ENCODE measurements at places on chromosomes 6 and 20.

DNA sequence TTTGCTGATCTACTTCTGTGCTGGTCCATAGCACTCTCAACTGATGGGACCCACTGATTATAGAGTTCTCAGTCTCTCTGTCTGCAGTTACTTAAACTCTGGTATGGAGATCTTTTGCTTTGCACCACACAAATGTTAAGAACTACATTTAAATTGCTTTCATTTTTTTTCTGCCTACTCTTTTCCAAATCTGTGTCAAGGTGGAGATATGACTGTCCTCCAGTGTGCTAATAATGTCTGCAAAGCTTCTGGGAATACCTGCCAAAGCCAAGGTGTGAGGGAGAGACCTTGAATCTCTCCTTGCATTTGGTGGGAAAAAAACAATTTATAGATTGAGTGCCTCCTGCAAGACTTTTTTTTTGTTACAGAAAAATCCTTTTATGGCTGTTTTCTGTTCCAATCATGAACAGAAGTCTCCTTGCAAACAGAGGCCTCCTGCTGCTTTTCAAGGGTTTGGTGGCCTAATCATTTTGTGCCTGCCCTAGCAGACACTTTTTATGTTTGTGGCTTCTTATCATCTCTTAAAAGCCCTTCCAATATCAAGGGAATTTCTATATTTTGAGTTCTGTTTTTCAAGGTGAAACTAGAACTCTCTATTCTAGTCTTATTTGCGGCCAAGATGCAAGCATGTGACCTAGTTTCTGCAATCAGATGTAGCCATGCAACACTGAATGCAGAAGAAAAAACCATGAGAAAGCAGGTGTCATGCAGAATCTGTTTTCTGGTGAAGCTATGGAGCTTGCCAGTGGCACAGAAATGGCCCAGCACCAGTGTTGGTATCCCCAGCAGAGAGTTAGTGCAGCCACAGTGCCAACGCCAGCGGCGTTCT is 23.2 kb upstream of the AKIRIN2 start:
- H3K27ac ChIP-seq = no peak overlapping the region
- H3K36me3 ChIP-seq = no peaks in the 10 kb centered on the region
- DNase-seq = no peak
- no peaks in the 10 kb centered on the region for H3K27me3 ChIP-seq
- no peaks in the 10 kb centered on the region for H3K4me1 ChIP-seq

DNA sequence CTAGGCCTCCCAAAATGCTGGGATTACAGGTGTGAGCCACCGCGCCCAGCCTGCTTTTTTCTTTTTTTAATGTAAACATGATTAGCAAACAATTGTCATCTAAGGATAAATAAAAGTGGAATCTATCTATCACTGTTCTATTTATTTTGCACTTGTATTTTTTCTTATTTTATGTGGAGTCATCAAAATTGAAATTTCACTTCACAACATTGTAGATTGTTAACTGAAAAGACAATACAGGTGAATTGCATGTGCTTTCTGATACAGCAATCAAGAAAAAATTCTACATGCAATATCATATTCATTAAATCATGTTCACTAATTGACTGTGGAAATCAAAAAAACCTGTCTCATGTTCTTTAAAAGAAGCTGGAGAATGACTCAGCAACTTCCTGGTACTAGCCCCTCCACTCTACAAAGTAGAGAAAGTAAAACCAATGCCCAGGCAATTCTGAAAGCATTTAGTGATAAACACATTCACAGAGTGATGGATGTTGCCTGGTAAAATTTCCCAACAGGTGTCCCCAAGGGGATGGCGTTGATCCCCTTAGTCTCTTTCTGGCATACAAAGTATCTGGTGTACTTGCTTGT is 10.7 kb upstream of the RFX6 start:
- DNase-seq = no peak
- H3K27me3 ChIP-seq = no peaks in the 10 kb centered on the region
- H3K4me1 ChIP-seq = no peaks in the 10 kb centered on the region
- H3K4me3 ChIP-seq = no peak overlapping the region

GRCh38 chr20:17958373-17959256 is 10.0 kb downstream of the SNX5 start:
- no peak for DNase-seq
- H3K27ac ChIP-seq = peak overlapping the region; percentile 40
- no peaks in the 10 kb centered on the region for H3K4me1 ChIP-seq

DNA sequence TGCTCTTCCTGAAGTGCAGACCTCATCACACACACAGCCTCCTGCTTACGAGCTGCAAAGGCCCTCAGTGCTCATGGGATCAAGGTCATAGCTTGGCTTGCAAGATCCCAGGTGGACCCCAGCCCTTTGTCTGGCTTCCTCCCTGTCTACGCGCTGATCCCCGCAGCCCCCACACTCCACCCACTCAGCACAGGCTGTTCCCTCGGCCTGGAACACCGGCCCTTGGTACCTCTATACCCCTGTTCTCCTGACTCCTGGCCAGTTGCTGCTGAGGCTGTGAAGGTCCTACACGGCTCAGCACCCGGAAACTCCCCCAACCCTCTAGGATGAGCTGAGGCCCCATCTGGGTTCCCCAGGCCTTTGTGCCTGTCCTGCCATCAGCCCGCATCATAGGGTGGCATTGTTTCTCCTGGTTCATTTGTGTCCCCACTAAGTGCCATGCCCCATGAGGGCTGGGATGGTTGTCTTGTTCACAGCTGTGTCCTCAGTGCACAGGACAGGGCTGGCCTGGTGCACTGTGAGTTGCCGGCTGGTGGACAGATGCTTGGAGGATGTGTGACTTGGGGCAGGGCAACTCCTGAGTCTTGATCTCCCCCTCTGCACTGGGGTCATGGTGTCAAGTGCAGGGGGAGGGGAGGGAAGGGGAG is 57.0 kb downstream of the ADNP start:
- H3K27ac ChIP-seq = no peak overlapping the region
- no peaks in the 10 kb centered on the region for H3K36me3 ChIP-seq
- H3K4me3 ChIP-seq = no peak overlapping the region

DNA sequence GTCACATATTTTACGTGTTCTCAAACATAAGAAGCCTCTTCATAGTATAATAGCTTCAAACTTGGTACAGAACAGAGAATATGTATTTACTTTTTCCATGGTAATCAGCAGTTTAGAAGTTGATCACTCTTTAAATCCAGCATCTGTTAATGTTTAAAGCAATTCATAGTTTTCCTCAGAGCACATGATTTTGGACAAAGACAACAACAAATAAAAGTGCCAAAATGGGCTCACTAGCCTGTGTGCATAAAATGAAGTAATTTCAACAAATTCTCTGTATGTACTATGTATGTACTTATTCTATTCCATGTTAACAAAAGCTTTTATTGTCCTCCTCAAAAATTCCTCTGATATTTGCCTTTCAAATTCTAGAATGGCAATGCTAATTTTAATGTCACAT is 38.1 kb upstream of the UST start:
- no peaks in the 10 kb centered on the region for H3K36me3 ChIP-seq
- no peak overlapping the region for H3K27ac ChIP-seq
- no peak for DNase-seq
- H3K27me3 ChIP-seq = no peaks in the 10 kb centered on the region
- no peaks in the 10 kb centered on the region for H3K4me1 ChIP-seq

DNA sequence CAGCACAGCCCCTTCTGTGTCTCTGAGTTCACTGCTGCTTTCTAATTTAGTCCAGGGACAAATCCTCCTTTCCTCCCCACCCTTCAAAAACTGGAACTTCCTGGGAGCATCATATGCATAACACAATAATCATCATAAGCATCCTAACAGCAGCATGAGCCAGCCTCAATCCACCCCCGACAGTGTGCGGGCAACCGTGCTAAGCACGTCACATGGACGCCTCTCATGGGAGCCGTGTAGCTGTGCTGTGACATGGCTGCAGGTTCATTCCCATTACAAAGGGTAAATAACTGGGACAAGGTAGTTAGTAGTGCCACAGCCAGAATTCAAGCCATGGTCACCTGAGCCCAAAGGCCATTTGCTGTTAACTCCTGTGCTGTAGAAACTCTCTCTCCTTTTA is 24.5 kb upstream of the ULBP3 start:
- DNase-seq = no peak
- H3K36me3 ChIP-seq = no peaks in the 10 kb centered on the region
- no peak overlapping the region for H3K4me3 ChIP-seq
- no peaks in the 10 kb centered on the region for H3K27me3 ChIP-seq
- no peak overlapping the region for H3K27ac ChIP-seq

- peaks cover 19% of the 10 kb centered on the region for H3K36me3 ChIP-seq
- H3K27ac ChIP-seq = no peak overlapping the region
- no peaks in the 10 kb centered on the region for H3K27me3 ChIP-seq
- no peaks in the 10 kb centered on the region for H3K4me1 ChIP-seq
- H3K4me3 ChIP-seq = no peak overlapping the region
Observed at GRCh38 chr6:70538376-70538775, 28.4 kb upstream of the SDHAF4 start.

DNA sequence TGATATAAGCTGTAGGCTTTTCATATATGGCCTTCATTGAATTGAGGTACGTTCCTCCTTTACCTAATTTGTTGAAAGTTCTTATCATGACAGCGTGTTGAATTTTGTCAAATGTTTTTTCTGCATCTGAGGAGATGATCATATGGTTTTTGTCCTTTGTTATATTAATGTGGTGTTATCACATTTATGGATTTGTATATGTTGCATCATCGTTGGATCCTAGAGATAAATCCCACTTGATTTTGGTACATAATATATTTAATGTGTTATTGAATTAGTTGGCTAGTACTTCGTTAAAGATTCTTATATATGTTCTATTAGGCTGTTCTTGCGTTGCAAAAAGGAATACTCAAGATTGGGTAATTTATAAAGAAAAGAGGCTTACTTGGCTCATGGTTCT is 8.6 kb upstream of the WFDC9 start:
- no peaks in the 10 kb centered on the region for H3K4me1 ChIP-seq
- no peak overlapping the region for H3K27ac ChIP-seq
- no peaks in the 10 kb centered on the region for H3K27me3 ChIP-seq

- no peaks in the 10 kb centered on the region for H3K36me3 ChIP-seq
- no peaks in the 10 kb centered on the region for H3K27me3 ChIP-seq
- no peak overlapping the region for H3K4me3 ChIP-seq
Observed at GRCh38 chr20:64199395-64199794, 35.1 kb downstream of the MYT1 start.

GRCh38 chr6:35473075-35473849 is 5.1 kb downstream of the RPL10A start:
- no peak overlapping the region for H3K4me3 ChIP-seq

- H3K27ac ChIP-seq = no peak overlapping the region
- DNase-seq = no peak
- no peaks in the 10 kb centered on the region for H3K36me3 ChIP-seq
- H3K4me1 ChIP-seq = no peaks in the 10 kb centered on the region
Observed at GRCh38 chr6:163694988-163695398, 280.5 kb downstream of the QKI start.

GRCh38 chr20:1631309-1632151 is 11.7 kb upstream of the SIRPB1 start:
- no peak overlapping the region for H3K4me3 ChIP-seq
- no peak overlapping the region for H3K27ac ChIP-seq
- H3K27me3 ChIP-seq = no peaks in the 10 kb centered on the region

- no peaks in the 10 kb centered on the region for H3K4me1 ChIP-seq
- H3K4me3 ChIP-seq = no peak overlapping the region
- H3K36me3 ChIP-seq = peaks cover 17% of the 10 kb centered on the region
- H3K27me3 ChIP-seq = no peaks in the 10 kb centered on the region
- no peak overlapping the region for H3K27ac ChIP-seq
Observed at GRCh38 chr6:24658573-24659560, 7.8 kb downstream of the TDP2 start.

DNA sequence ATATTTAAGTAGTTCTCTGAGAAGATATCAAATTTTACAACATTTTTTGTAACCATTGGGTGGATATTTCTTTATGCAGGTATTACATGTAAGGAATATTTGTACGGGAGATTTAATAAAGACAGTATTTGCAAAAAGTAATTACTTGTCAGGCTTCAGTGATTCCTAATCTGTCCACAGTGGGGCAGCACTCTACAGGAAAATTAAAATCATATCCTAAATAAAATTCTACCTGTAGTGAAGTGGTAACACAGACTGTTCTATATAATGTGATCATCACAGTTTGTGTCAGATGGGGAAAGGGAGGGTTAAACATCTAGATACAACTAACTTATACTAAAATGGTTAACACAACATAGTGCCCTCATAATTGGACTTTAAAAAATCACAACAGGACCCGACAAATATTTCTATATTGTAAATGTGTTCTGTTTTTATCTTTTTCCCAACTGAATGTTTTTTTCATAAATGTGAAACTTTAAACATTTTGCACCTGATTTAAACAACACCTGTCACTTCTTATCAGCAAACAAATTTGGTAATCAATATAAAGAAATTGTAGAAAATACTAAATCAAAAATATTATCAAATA is 145.6 kb upstream of the MANEA start:
- H3K4me1 ChIP-seq = no peaks in the 10 kb centered on the region
- H3K36me3 ChIP-seq = no peaks in the 10 kb centered on the region
- no peak for DNase-seq

DNA sequence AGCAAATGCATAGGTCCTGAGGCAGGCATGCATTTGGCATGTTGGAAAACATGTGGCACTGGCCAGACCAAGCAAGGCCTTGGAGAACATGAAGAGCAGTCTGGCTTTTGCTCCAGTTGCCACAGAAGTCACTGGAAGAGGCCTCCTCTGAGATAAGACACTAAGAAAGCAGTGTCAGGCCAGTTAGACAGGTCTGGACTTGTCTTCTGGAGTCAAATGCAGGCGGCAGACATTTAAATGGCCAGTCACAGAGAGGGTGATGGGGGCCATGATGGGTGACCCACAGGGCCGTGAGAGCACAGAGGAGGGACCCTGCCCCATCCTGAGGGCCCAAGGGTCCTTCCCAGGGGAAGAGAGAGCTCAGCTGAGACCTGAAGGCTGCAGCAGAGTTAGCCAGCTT is 26.7 kb upstream of the ADA start:
- no peaks in the 10 kb centered on the region for H3K36me3 ChIP-seq
- no peak overlapping the region for H3K27ac ChIP-seq
- H3K27me3 ChIP-seq = no peaks in the 10 kb centered on the region
- H3K4me1 ChIP-seq = no peaks in the 10 kb centered on the region
- H3K4me3 ChIP-seq = no peak overlapping the region

DNA sequence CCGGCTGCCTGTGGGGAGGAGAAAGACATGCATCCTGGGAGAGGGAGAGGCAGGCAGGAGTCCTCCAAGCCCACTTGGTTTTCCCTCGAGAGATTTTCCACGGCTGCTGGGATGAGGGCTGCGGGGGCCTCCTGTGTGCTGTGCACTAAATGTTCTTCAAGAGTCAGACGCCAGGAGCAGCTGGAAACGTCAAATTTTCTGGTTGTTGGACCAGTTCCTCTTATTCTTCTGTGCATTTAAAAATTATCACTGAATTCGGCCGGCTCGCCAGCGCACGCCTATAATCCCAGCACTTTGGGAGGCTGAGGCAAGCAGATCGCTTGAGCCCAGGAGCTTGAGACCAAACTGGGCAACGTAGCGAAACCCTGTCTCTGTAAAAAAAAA is 32.8 kb upstream of the NTSR1 start:
- no peak overlapping the region for H3K4me3 ChIP-seq
- no peak overlapping the region for H3K27ac ChIP-seq
- no peaks in the 10 kb centered on the region for H3K27me3 ChIP-seq
- H3K4me1 ChIP-seq = no peaks in the 10 kb centered on the region

- DNase-seq = no peak
- H3K4me3 ChIP-seq = no peak overlapping the region
- no peaks in the 10 kb centered on the region for H3K27me3 ChIP-seq
- H3K4me1 ChIP-seq = no peaks in the 10 kb centered on the region
- H3K36me3 ChIP-seq = no peaks in the 10 kb centered on the region
Observed at GRCh38 chr6:23713211-23713610, 412.8 kb upstream of the NRSN1 start.

Measured in right atrium auricular region (tissue), 2 donors.